ENCODE measurements at places on chromosomes 11 and 22.

GRCh38 chr11:74460481-74461154, 6.7 kb downstream of the KCNE3 start:
- H3K27me3 ChIP-seq, result no peaks in the 10 kb centered on the region
- no peak overlapping the region for H3K4me3 ChIP-seq
- no peak overlapping the region for H3K27ac ChIP-seq
- no peaks in the 10 kb centered on the region for H3K36me3 ChIP-seq

GRCh38 chr11:64648551-64648950, 57.5 kb downstream of the SLC22A12 start:
- no peak overlapping the region for H3K27ac ChIP-seq
- no peak overlapping the region for H3K4me3 ChIP-seq
- H3K27me3 ChIP-seq, result peaks cover 18% of the 10 kb centered on the region

GRCh38 chr11:121929581-121929980, 186.4 kb downstream of the BLID start:
- H3K27me3 ChIP-seq, result no peaks in the 10 kb centered on the region
- H3K4me1 ChIP-seq, result peaks cover 20% of the 10 kb centered on the region

GRCh38 chr11:123318623-123319022, 111.4 kb upstream of the GRAMD1B start:
- H3K27me3 ChIP-seq, result no peaks in the 10 kb centered on the region
- no peak overlapping the region for H3K4me3 ChIP-seq
- DNase-seq, result peak; percentile 61
- peaks cover 2% of the 10 kb centered on the region for H3K4me1 ChIP-seq

DNA sequence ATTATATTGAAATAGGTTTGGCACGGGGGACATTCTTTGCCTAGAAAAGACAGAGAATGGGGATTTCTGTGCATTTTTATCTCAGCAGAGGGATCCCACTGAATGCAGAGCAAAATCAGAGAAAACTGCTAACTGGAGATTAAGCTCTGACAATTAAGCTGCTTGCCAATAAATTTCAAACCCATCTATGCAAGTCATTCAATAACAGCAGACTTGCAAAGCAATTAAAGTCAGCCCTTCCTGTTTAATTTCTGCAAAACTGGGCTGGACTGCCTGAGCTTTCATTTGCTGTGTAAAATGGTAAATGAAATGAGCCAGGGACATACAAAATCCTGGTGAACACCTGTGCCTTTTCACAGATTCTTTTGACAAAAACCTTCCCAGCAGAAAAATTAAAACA, 1273.9 kb upstream of the CNTN5 start:
- H3K27ac ChIP-seq, result no peak overlapping the region
- no peak overlapping the region for H3K4me3 ChIP-seq
- DNase-seq, result peak; percentile 66
- H3K4me1 ChIP-seq, result no peaks in the 10 kb centered on the region

DNA sequence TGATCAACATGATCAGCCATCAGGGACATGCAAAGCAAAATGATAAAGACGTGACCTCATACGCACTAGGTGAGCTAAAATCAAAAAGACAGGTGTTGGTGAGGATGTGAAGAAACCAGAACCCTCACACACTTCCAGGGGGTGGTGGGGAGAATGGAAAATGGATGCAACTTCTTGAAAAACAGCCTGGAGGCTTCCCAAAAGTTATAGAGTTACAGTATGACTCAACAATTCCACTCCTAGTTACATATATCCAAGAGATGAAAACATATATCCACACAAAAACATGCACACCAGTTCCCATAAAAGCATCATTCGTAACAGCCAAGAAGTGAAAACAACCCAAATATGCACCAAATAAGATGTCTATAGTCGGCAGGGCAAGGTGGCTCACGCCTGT, 42.1 kb upstream of the APLNR start:
- no peak for DNase-seq
- H3K4me3 ChIP-seq, result no peak overlapping the region
- H3K27ac ChIP-seq, result no peak overlapping the region
- 0 out of 2 replicates have a peak, but pooled peaks cover 5% of the 10 kb centered on the region for H3K4me1 ChIP-seq
- no peaks in the 10 kb centered on the region for H3K36me3 ChIP-seq

DNA sequence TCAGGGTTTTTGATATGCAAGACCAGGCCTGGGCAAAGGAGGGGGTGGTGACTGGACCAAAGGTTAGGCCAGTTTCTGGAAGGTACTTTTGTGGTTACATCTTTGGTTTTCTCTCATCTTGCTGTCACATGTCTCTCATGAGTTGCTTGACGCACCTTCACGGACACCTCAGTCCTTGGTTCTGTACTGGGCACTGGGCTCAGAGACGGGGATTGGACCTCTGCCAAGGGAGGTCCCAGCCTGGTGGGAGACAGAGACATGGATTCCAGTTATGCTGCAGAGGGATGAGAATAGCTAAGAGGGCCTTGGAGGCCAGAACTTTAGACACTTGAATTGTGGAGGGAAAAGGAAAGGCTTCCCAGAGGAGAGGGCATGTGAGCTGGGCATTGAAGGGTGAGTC, 1.7 kb downstream of the USP35 start:
- no peaks in the 10 kb centered on the region for H3K36me3 ChIP-seq
- H3K27me3 ChIP-seq, result no peaks in the 10 kb centered on the region
- peaks cover 32% of the 10 kb centered on the region for H3K4me1 ChIP-seq
- no peak overlapping the region for H3K27ac ChIP-seq

- no peak overlapping the region for H3K4me3 ChIP-seq
- no peak overlapping the region for H3K27ac ChIP-seq
These were observed 12.4 kb downstream of the SEC14L3 start for GRCh38 chr22:30459181-30460052.

DNA sequence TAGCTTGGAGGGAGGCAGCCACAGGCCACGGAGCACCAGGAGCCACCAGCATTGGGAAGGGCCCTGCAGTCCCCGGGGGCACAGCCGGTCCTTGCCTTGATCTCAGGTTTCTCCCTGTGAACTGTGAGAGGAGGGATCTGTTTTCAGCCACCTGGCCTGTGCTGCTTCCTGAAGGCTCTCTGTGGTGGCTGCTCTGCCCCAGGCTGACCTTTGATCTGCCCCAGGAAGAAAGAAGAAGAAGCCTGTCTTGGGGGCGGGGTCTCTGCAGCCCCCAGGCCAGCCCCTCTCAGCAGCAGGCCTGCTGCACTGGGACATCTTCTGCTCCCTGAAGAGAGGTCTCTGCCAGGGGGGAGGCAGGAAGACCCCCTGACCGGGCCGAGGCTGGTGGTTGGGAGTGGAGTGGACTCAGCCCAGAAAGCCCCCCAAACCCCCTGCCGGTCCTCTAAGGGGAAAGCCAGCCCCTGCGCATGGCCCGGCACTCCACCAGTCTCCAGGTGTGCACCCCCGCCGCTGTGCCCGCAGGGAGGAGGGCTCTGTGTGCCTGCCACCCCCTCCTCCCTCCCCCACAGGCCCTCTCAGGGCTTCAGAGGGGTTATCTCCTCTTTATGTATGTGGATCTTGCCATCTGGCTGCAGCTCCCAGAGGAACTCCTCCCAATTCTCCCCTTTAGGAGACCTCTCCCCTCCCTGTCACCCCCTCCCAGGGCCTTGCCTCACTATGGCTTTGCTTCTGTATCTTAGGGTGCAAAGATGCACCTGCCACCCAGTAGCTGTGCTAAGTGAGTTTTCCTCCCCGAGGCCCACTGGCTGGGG, 675.3 kb downstream of the BRD1 start:
- H3K4me1 ChIP-seq, result peaks cover 67% of the 10 kb centered on the region
- H3K4me3 ChIP-seq, result no peak overlapping the region

DNA sequence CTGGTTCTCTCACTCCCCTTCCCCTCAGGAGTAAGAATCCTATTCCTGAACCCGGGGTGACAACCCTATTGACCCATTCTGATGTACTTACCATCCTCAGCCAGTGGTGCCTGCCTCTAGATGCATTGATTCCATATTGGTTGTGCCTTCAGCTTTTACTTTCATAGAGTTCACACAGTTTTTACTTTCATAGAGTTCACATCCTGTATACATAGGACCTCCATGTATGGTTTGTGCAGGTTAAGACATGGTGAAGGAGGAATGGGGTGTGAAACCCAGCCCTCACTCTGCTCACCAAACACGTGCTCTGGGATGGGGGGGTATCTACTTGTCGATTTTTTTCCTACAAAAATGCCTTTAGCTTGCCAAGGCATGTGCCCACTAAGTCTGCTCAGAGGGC, 105.6 kb upstream of the TBCEL start:
- no peak for DNase-seq
- H3K27me3 ChIP-seq, result no peaks in the 10 kb centered on the region
- H3K4me3 ChIP-seq, result no peak overlapping the region
- no peaks in the 10 kb centered on the region for H3K4me1 ChIP-seq
- no peaks in the 10 kb centered on the region for H3K36me3 ChIP-seq

DNA sequence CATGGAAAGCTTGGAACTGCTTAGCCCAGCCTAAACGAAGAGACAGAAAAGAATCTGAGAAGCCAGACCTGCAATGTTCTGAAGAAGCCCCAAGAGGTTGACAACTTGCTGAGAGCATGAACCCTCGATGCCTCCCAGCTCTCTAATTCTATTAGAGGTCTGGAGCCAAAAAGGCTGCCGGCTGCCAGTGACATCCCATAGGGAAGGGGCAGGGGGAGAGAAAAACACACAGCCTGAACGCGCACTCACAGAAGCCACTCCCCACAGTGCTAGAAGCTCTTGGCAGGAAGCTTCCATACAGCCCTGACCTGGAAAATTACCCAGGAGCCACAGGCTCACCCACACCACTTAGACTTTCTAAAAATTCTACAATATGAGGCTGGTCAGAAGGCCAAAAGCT, 18.3 kb downstream of the POLDIP3 start:
- H3K36me3 ChIP-seq, result peaks cover 36% of the 10 kb centered on the region
- peaks cover 14% of the 10 kb centered on the region for H3K4me1 ChIP-seq
- no peak overlapping the region for H3K27ac ChIP-seq
- H3K27me3 ChIP-seq, result no peaks in the 10 kb centered on the region

DNA sequence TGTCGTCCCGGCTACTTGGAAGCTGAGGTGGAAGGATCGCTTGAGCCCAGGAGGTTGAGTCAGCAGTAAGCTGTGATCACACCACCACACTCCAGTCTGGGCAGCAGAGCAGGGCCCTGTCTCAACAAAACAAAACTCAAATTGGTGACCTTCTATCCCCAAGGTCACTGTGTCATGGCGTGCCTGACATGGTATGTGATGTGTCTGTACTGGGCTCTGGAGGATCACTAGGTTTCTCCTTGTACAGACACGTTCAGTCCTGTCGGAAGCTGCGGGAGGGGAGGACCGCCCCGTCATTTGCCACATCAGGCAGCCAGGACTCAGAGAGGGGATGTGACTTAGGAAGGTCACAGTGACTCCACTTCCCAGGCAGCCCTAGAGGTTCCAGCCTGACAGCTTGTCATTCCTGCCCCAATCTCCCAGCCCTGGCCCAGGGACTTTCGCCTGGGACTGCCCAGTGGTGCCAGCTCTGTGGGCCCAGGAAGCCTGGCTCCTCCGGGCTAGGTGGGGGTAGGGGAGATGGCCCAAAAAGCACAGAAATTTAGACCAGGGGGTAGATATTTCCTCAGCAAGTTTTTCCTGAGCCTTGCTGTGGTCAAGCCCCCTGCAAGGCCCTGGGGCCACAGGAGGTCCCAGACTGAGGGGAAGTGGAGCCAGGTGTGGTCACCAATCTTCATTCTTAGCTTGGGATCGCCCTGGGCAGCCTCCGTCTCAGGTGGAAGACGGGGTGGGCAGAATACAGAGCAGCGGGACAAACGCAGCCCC, 53.2 kb downstream of the TRIOBP start:
- no peaks in the 10 kb centered on the region for H3K27me3 ChIP-seq
- no peak overlapping the region for H3K4me3 ChIP-seq
- H3K4me1 ChIP-seq, result peaks cover 61% of the 10 kb centered on the region
- DNase-seq, result no peak

DNA sequence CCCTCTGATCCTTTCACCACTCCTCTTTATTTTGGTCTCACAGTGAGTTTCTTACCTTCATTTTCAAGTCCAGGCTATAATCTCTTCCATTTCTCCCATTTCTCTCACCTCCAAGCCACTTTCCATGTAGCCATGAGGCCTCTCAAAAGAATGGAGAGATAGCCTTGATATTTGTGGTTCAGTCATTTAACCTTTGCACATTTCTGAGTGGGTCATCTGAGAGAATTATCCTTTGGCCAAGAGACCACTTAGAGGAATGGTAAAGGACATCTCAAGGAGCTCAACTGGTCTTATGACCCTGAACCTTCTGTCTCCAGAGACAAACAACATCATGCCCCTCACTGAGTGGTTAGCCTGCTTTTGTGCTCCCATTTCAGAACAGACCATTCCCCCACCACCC, 121.1 kb downstream of the KIRREL3 start:
- H3K27me3 ChIP-seq, result no peaks in the 10 kb centered on the region
- H3K4me3 ChIP-seq, result no peak overlapping the region
- no peak for DNase-seq
- no peaks in the 10 kb centered on the region for H3K4me1 ChIP-seq
- no peaks in the 10 kb centered on the region for H3K36me3 ChIP-seq
- H3K27ac ChIP-seq, result no peak overlapping the region

- H3K4me1 ChIP-seq, result no peaks in the 10 kb centered on the region
- H3K27me3 ChIP-seq, result no peaks in the 10 kb centered on the region
- DNase-seq, result no peak
- no peak overlapping the region for H3K27ac ChIP-seq
These were observed 68.3 kb upstream of the MYOD1 start for GRCh38 chr11:17651061-17651460.

DNA sequence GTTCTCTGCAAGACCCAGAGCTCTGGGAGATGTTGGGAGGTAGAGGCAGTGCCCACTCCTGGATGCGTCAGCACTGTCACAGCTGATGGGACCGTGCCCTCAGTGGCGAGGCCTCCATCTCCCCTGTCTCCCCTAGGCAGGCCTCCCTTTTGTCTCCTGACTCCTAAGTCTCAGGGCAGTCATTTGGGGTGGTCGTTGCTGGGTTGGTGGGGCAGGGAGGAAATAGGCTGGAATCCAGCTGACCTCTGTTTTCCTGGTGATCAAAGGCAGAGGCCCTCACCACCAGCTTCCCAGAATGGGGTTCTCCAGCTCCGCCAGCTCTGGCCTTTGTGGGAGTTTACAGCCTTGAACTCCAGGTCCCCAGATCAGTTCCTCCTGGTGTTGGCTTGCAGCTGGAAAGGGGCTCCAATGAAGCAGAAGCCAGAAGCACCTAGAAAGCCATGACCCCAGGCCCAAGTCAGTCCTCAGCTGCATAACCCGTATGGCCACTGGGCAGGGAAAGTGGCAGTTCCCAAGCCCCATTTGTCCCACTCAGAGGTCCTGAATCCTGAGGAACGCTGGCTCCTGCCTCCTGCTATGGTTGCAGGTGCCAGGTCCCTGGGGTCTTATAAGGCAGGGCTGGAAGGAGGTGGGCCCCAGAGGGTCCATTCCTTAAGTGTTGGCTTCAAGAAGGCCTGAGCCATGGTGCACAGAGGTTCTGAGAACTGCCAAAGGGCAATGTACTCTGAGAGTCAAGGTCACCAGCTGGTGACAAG, 7.3 kb upstream of the FXYD2 start:
- H3K27me3 ChIP-seq, result peaks cover 13% of the 10 kb centered on the region
- peaks cover 6% of the 10 kb centered on the region for H3K4me1 ChIP-seq
- H3K36me3 ChIP-seq, result no peaks in the 10 kb centered on the region
- H3K27ac ChIP-seq, result no peak overlapping the region

Data from SK-N-SH (cell line).